Melanocyte of skin (primary cell): ENCODE measurements at places on chromosomes 2 and 18. TPM values are rescaled to one million over a fixed set of nuclear protein-coding genes. Genes with fewer than 3 reads are reported as not detected.

The TSPYL6 gene
- not detected in 2 replicates for total RNA-seq

The POTEJ gene
- not detected in 2 replicates for total RNA-seq

The SLC23A3 gene
- 1.00 and 1.9 TPM in 2 replicates for total RNA-seq

The FAM228A gene
- total RNA-seq, result under 0.01 TPM in 1 of 2 replicates, not detected in the other

The RNF144A gene
- 41.4 and 91.9 TPM in 2 replicates for total RNA-seq

The MRO gene
- 2.9 and 3.8 TPM in 2 replicates for total RNA-seq

The PSD4 gene
- 2.2 and 2.8 TPM in 2 replicates for total RNA-seq

The TXNDC2 gene
- total RNA-seq, result not detected in 2 replicates
